ENCODE measurements at places on chromosomes 3 and 15.

DNA sequence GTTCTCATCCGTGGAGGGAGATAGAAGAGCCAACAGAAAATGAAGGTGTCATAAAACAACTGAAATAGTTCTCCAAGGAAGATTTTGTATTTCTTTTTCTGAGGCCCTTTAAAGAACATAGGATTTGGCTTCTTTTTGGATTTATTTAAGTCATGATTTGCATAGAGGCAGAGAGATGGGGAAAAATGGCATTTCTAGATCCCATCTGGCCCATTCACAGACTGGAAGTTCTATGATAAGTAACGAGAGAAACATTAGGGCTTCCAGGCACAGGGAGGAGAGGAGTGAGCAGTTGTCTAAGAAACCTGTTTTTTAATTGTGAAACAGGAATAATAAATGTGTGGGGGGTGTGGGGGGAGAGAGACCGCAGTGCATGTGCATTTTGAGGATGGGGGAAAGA is 285.8 kb upstream of the LMCD1 start:
- DNase-seq = no peak

DNA sequence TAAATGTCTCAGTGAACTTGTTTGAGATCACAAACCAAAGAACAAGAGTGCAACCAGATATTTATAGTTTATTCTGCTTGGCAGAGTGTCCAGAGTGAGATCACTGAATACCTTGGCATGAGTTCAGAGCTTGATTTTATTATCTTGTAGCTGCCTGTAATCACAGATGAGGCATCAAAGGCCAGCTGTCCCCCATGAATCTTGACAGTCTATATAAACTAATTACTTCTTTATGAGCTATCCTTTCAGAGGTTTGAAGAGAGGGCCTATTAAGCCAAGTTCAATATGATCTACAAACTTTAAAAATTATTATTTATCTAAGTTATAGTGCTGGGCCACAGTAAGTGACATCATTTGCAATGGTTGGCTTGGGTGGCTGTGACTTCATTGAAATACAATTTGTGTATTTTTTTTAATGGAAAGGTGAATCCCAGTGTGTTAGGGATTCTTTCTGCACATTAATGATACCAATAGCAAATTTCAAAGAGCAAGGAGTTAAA is 251.5 kb downstream of the CLSTN2 start:
- DNase-seq = no peak

- DNase-seq = no peak
These were observed 14.6 kb upstream of the SNRPN start for GRCh38 chr15:24940236-24940635.

DNA sequence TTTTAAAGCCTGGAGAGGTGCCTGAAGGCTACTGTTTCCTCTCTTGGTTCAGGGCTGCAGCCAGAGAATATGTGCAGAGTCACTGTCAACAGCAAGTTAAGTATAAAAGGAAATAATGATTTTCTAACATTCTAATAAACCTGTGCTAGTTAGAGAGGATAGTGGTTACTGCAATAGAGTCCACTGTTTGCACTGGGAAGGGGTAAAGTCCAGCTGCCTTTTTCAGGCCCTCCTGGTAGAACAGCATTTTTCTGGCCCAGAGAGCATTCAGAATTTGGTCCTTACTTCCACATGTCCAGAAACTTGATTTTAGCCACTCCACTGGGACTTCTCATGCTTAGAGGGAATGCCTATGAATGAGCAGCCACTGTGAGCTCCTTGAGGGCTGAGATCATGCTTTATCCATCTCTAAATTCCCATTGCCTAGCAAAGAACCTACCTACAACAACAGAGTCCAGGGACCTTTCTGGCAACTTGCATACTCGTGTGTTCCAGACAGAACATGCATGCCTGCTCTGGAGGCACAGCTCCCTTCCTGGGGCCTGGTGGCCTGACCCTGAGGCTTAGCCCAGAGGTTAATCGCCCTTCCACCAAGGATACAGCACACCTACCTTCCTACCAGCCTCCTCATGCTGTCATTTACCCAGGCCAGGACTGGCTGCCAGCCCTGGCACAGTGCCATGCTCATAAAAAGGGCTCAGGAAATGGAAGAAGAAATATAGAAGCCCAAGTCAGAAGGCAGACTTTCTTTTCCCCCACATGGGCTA is 50.3 kb upstream of the ATP13A3 start:
- DNase-seq = no peak

DNA sequence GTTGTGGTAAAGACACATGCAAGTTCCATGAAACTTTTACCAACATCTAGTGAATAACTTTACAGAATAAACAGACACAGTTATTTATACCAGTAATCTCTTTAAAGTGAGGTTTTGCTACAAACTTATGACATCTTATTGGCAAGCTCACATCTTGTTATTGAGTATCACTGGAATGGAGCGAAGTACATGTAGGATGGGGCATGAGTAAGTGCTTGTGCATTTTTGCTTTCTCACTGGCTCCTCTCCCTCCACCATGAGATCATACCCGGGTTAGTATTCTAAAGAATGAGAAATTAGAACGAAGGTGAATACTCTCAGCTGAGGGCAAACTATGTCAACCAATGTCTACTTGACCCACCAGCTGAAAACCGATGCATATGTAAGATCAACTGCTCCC is 193.3 kb upstream of the ZNF717 start:
- no peak for DNase-seq

DNA sequence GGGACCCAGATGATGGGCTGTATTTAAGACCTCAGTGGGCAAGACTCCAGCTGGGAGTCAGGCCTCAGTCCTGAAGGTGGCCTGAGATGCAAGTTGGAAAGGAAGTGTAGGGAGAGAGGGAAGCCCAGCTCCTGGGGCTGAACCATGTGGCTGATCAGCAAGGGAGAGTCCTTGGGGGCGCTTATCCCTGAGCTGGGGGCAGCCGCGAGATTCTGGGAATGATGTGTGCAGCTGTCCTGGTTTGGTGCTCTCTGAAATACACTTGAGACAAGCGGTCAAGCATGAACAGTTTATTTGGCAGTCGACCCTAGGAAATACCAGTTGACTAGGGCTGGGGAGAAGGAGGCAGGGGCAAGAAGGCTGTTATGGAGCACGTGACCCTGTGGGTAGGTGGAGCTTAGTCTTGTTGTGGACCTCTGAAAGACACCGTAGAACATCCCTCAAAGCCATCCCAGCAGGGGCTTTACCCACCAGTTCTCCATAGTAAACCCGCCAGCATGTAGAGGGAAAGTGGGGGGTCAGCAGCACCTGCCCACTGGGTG is 41.8 kb upstream of the SLC6A11 start:
- DNase-seq = no peak

DNA sequence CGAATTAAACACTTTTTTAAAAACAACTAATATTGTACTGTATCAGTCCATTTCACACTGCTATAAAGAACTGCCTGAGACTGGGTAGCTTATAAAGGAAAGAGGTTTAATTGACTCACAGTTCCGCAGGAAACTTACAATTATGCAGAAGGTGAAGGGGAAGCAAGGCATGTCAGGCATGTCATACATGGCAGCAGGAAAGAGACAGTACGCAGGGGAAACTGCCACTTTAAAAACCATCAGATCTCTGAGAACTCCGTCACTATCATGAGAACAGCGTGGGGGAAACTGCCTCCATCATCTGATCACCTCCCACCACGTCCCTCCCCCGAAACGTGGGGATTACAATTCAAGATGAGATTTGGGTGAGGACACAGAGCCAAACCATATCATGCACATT is 162.8 kb upstream of the TPM1 start:
- no peak for DNase-seq

- DNase-seq = no peak
These were observed 509.1 kb downstream of the SHQ1 start for GRCh38 chr3:72338942-72339669.

GRCh38 chr3:67662733-67663132 is 8.3 kb upstream of the SUCLG2 start:
- DNase-seq = peak; percentile 83

GRCh38 chr3:107660306-107660976 is 137.7 kb downstream of the BBX start:
- no peak for DNase-seq

- no peak for DNase-seq
These were observed 1.3 kb downstream of the SECISBP2L start for GRCh38 chr15:49044766-49045606.

DNA sequence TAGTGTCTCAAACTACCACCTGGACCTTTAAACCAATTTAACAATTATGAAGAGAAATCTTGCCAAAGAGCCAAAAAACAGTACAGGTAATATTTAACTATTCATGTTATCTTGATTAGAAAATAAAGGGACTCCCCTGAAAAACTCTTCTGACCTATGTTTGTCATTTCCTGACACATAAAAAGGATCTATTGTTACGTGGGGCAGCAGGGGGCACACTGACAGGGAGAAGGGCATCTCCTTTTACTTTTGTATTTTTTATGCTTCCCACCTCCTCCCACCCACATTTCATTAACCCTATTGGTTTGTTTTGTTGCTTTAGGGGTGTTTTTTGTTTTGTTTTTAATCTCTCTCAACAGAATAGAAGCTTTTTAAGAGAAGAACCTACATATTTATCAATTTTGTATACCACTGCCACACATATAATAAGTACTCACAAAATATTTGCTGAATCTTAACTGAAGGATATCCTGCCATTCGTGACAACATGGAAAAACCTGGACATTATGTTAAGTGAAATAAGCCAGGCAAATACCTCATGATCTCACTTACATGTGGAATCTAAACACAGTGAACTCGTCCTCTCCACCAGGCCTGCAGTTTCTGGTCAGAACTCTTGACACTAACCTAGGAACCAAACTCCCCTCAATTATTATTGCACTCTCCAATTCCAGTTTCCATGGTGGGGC is 17.7 kb downstream of the STAG1 start:
- DNase-seq = no peak

Measured in CD8-positive, alpha-beta T cell (primary cell).